ENCODE measurements at places on chromosomes 11 and 22.

DNA sequence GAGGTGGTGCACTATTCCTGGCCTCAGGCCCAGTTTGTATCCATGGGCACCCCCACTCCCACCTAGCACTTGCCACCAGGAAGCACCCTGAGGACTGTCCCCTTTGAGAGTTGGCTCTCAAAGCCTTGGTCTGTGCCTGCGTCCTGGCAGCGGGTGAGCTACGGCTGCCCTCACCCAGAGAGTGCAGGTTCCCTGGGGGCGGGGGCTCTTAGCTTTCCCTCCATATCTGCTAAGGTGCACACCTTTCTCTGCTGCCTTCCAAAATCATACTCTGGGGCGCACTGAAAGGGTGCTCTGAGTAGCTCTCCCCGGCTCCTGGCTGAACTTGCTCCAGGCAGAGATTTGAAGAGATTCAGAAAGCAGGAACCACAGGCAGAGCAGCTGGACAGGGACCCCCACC, 7.1 kb downstream of the KCNQ1 start:
- no peak for DNase-seq

- no peak for DNase-seq
Measured at GRCh38 chr11:64514590-64514989, 76.4 kb upstream of the SLC22A12 start.

- no peak for DNase-seq
Measured at GRCh38 chr22:31439808-31440207, 40.4 kb downstream of the DRG1 start.

- no peak for DNase-seq
Measured at GRCh38 chr22:29302681-29303465, 3.6 kb upstream of the GAS2L1 start.

- DNase-seq, result no peak
Measured at GRCh38 chr11:126082251-126083109, 19.8 kb upstream of the CDON start.

DNA sequence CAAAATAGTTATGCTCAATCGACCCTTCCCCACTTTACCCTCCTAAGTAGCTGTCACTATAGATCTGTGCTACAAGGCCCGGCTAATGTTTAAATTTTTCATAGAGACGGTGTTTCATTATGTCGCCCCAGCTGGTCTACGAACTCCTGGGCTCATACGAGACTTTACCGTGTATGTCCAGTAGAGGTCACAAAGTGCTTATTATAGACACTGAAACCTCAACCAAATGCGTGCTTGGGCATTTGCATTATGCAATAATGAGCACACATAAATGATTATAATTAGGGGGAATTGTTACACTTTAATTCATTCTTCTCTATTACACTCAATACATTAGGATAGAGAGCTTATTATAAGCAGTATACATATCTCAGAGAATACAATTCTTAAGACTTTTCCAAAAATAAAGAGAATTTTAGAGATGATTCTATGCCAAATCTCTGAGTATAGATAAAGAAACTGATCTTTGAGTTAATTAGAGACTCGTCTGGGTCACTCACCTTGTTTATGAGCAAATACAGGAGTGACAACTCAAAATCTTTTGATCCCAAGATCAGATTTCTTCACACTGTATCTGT, 12.5 kb upstream of the MRPL16 start:
- DNase-seq, result no peak

DNA sequence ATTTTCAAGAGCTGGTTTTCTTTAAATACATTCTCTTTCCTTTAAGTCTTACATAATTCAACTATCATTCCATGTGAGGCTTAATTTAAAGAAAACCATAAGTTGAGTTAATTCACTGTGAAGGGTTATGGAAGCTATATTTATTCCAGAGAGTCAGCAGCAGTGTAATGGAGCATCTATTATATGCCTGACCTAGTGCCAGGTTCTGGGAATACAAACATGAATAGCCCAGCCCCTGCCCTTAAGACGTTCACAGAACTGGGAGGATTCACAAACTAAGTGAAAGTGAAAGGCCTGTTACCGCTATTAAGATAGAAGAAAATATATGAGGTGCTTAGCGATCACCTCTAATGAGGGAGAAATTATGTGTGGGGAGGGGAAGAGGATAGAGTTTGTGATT, 408.9 kb upstream of the CCDC90B start:
- DNase-seq, result no peak

- DNase-seq, result no peak
Measured at GRCh38 chr11:88529426-88529825, 191.9 kb upstream of the CTSC start.

GRCh38 chr11:109894242-109894641, 198.9 kb upstream of the ZC3H12C start:
- no peak for DNase-seq

Data from activated naive CD8-positive, alpha-beta T cell treated with anti-CD3 and anti-CD28 coated beads, Interleukin-2, amount 50 U/mL, for 16 hours (primary cell).